Sigmoid colon (tissue), 7 donors: ENCODE measurements at places on chromosomes 16 and 17. TPM values are rescaled to one million over a fixed set of nuclear protein-coding genes. Genes with fewer than 3 reads are reported as not detected.

- DNase-seq, result no peak
Measured at GRCh38 chr16:57194512-57194911, 8.4 kb downstream of the RSPRY1 start.

GRCh38 chr17:12402963-12403622, 262.6 kb upstream of the MYOCD start:
- no peak for DNase-seq

CMIP gene
- total RNA-seq, result 11.0 TPM

GRCh38 chr16:4176906-4177417, 60.7 kb upstream of the ADCY9 start:
- no peak for DNase-seq

- DNase-seq, result peak; percentile 88
Measured at GRCh38 chr16:66247516-66248481, 118.7 kb upstream of the CDH5 start.

DNA sequence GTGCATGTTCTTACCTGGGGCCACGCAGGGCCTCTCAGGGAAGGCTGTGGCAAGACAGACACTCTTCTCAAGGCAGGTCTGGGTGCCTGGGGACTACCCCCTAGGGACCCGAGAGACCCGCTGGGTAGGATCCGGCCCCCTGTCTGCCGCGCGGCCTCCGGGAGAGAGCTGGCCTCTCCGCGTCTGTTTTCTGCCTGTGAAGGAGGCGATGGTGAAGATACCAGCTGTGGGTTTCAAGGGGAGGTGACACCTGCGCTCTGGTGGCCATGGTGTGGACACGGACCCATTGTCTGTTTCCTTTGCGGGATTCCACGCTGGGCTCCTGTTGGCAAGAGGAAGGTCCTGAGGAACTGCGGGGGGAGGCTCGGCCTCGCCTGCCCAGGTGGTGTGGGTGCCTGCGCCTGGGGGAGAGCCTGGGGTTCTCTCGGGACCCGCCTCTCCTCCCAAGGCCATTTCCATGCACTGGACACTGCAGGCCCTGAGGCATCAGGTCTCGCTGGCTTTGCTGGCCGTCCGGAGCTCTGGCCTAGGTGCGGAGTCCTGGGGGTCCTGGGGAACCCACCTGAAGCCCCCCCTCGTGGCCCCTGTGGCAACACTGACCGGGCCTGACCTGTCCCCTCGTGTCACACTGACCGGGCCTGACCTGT, 12.2 kb upstream of the METRNL start:
- DNase-seq, result peak; percentile 63

GRCh38 chr17:34730816-34731215, 151.4 kb downstream of the TMEM132E start:
- DNase-seq, result peak; percentile 4

GINS2 gene
- not detected for total RNA-seq

DNA sequence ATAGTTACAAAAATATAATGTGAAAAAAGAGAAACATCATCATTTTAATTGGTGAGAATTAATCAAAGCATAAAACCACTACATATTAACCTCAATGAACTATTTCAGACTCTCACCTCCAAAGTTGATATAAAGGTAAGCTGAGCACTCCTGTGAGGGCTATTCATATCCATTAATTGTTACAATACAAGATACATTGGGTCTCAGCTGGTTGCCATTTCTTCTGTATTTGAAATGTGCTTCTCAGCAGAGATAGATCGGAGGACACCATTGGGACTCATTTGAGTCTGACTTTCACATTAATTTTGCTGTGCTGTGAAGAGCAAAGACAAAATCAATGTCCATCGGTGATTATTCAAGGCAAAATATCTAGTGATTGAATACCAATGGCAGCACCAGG, 459.5 kb upstream of the GOT2 start:
- DNase-seq, result no peak

- DNase-seq, result no peak
Measured at GRCh38 chr17:6455321-6455705, 11.1 kb downstream of the PIMREG start.

GRCh38 chr17:59558953-59559352, 6.5 kb upstream of the DHX40 start:
- no peak for DNase-seq

DNA sequence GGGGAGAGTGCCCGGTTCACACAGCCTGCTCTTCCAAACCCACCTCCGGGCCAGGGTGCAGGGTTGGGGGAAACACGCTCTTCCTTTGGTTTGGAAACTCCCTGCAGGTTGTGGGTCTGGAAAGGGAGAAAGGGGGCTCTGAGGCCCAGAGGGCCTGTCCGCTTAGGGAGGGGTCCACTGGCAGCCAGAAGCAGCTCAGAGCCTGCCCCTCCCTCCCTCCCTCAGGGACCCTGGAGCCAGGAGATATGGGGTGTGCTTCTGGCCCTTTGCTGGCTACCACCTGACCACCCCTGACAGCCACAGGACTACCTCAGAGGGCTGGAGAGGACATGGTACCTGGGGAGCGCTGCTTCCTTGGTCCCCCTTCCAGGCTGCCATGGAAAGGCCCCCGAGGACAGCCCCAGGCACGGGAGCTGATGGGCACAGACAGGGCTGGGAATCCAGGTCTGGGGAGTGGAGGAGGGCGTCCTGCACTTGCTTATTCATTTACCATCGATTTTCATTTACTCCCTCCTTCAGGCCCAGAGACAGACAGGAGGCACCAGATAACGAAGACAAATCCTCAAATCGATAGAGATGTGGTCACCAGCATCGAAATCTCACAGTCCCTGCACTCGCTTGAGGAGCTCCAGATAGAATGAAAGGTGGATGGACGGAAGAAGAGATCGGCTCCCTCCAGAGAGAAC, 48.4 kb upstream of the DOC2B start:
- DNase-seq, result peak; percentile 53
